ENCODE measurements at places on chromosomes 3 and 15.

DNA sequence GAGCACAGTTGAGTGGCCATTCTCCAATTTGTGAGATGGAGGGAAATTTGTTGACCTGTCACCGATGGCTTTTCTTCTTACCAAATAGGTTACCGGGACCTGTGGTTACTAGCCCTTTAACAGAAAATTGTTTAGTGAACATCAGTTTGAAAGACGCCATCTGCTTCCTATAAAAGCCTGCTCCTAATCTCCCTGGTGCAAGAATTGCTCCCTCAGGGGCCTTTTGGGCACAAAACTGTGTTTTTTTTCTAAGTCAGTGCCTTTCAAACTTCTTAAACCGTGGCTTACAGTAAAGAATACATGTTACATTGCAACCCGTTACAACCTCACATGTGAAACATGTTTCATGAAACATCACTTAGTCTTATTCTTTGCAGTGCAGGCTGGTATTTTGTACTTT is 15.0 kb downstream of the CACNA2D3 start:
- no peak for DNase-seq

DNA sequence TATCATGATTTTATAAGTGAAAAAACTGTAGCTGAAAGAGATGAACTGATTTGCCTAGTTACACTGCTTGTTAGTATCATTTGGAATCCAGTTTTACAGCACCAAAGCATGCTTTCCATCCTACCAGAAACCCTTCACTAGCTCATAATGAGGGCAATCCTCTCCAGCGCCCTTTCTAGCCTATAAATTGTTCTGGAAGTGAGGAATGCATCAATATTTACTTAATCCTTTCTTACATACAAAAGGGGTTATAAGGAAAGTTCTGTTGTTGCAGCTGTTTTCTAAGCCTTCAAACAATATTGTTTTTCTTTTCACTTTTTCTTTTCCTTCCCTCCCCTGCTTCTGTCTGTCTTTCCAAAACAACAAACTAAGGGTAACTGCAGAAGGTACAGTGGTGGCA is 11.0 kb upstream of the PCCB start:
- DNase-seq = no peak

DNA sequence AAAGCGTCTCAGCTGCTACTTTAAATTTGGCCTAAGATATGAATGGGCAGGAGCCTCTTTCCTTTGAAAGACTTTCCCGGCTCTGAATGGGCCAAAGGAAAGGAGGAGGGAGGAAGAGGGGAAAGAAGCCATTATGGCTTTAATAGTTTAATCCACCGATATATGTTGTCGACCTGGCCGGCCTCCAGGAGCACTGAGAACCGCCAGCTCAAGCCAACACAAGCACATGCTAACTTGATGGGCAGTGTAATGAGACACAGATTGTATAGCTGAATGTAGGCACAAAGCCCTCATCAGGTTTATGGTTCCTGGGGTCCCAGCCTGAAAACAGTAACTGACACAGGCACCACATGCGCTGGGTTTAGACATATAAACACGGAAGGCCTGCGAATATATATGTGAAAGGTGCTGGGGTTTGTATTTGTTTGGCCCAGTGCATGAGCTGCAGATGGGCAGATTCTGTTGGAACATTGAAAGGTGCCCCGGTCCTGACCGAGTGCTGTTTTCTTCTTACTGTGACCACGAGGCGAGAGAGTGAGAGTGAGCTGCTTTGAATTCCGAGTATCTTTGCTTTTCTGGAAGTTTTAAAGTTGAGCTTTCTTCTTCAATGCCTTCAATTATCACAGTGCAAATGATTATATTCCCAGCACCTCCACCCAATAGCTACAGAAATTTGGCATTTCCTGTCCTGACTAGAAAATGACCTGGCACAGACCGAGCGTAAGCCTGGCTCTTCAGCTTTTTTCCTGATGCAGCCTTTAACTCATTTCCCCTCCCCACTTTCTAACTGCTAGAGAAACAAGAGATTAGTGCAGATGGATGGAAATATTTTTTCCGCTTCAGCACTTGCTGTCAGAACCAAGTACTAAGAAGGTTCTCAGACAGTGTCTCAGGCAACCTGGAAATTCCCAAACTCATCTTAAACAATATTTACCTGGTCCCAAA is 267.3 kb downstream of the RORA start:
- DNase-seq = no peak

DNA sequence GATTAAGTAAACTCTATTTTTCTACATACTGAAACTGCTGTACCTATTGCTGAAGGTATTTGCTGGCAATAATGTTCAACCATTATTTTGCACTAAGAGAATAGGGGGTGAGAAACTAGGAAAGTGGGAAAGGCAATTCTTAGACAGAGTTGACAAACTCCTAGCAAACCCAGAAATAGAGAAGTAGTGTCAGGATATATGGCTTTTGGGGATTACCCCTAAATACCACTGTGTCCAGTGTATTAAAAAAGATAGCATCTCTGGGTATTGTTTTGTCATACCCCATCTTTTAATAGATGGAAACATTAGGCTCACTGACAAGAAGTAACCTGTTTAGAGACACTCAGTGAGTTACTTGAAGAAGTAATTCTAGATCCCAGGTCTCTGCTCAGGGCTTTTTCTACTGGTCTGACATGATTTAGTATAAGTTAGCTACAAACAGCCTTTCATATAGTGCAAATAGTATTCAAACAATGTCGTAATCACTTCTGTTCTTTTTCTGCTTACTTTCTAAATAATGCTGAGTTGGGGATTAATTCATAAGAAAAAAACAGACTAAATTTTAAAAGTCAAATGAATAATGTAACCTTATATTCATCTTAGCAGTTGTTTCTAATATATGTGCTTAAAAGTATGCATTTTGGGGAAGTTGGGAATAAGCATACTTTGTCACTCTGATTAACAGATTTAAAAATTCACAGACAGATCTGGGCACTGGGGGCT is 107.2 kb downstream of the IL1RAP start:
- DNase-seq = no peak

DNA sequence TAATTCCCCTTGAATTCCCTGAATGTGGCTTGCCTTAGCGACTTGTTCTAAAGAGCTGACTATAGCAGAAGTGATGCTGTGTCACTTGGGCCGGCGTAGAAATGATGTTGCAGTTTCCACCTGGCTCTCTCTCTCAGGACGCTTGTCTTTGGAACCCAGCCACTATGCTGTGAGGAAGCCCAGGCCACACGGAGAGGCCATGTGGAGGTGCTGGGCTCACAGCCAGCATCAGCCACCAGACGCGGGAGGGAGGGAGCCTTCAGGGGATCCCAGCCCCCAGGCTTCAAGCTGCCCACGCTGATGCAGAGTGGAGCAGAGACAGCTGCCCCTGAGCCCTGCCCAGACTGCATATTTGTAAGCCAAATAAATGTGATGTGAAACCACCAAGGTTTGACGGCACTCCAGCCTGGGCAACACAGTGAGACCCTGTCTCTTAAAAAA is 18.6 kb downstream of the RNU5B-1 start:
- DNase-seq = no peak

- DNase-seq = no peak
Observed at GRCh38 chr3:94115482-94115881, 52.6 kb downstream of the NSUN3 start.

- DNase-seq = no peak
Observed at GRCh38 chr3:13362551-13362950, 57.6 kb downstream of the NUP210 start.

- DNase-seq = no peak
Observed at GRCh38 chr3:174423936-174424335, 435.2 kb upstream of the NAALADL2 start.

- no peak for DNase-seq
Observed at GRCh38 chr15:23793191-23793680, 106.1 kb upstream of the NDN start.
